ENCODE measurements at places on chromosomes 4 and X.

DNA sequence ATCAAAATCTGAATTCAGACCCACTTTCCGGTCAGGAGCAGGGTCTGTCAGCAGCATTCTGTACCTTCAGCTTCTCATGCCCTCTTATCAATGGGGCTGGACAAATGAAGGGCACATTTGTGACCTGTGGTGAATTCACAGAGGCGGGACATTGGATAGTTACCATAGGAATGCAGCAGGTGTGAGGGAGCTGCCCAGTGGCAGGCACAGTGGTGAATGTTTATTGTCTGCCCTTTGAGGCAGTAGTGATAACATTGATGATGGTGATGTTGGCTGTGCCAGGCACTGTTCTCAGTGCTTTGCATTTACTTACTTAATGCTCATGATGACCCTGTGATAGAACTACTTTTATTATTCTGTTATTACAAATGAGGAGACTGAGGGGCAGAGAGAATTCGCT, 101.2 kb upstream of the KIT start:
- no peak for DNase-seq

DNA sequence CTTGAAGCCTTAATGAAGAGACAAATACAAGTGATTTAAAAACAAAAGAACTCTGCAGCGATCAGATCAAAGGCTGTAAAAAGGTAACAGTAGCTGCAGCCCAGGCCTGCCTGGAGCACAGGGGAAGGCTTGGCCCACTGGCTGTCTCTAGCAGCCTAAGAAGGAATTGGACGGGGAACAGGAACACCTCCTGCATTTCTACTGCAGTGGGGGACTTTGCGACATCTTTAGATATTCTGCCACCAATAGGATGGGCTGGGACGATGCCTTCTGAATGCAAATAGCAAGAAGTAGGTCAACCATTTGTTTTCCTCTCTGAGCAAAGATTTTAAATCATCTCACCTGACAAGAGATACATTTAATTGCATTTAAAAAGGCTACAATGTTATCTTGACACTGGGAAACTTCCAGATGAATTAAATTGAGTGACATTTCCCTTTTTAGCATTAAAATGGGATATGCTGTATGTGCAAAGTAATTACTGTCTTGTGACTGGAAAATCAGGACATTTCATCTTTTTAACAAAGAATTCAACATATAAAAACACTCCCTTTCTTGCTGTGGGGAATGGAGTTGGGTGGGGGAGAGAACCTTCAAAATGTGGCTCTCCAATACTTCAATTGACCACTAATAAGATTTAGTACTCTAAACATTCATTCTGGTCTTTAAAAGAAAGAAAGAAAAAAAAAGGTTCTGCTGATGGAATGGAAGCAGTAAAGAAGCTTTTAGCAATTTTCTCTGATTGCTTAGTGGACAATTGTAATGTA, 70.0 kb downstream of the NYX start:
- no peak for DNase-seq

GRCh38 chr4:40253906-40254305, 57.1 kb downstream of the RHOH start:
- DNase-seq = no peak

DNA sequence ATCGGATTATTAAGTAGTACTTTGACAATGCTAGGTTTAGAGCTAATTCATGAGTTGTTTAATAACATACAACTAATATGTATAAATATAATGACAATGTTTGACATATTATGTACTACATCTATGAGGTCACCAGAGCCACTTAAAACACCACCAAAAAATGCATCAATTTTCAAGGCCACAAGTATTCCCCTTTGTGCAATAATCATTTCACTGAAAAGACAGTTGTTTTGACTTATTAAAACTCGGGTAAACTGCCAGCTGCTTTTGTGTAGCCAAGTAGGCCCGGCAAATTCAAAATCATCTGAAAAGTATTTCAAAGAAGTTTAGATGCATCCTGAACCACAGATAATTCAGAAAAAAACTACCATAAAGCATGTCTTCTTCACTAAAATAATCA, 48.7 kb downstream of the CLOCK start:
- no peak for DNase-seq

- DNase-seq = no peak
Measured at GRCh38 chrX:4710618-4711433, 997.4 kb upstream of the PRKX start.

- DNase-seq = no peak
Measured at GRCh38 chrX:44016906-44017305, 43.7 kb upstream of the NDP start.

GRCh38 chr4:181030961-181031360, 1212.2 kb upstream of the TENM3 start:
- DNase-seq = no peak

DNA sequence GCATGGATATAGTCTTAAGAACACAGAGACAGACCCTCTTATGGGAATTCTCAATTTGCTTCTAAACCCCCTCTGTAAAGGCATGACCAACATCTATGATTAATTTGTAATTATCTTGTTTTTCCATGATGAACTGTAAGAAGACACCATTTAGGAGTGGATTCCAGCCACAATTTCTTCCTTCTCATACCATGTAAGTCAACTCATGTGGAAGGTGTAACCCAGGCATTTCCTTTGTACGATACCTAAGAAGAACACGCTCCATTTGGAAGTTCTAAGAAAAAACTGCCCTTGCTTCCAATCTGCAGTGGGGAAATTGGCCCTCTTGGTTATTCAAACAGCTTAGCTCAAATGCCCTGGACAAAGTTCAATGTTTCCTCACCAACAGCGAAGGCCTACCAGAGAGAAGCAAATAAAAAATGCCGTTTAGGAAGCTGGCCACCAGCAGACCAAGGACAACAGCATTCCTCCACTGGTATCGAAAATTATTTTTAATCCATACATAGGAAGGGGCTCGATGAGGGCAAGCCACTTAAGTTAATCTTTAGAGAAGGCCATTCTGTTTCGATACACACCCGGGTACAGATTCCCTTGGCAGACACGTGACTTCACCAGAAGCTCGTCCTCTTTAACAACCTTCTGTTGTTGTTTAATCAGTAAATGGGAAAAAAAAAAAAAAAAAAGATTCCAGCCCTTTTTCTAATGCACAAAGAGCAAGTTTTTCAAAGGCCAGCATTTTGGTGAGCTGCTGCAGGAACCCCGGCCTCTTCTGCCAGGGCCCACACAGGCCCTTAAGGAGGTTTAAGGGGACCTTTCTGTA, 2.6 kb downstream of the DHRSX start:
- no peak for DNase-seq

DNA sequence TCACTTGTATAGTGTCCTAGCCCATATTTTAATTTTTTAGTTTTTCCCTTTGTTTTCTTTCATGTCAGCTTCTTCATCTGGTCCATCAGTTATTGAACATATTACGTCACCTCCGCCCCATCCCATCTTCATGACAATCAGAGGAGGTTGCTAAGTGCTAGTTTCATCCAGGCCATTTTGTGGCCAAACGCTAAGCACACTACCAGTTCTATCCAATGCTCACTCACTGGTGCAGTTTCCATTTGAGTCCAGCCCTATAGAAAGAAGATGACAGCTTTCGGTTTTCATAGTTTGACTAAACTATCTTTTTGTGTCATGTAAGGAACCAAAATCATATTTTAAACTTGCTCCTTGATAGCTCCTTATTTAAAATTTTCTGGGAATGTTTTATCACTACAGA, 304.2 kb downstream of the TENM3 start:
- no peak for DNase-seq

- DNase-seq = no peak
Measured at GRCh38 chr4:100900134-100900533, 382.3 kb upstream of the EMCN start.

DNA sequence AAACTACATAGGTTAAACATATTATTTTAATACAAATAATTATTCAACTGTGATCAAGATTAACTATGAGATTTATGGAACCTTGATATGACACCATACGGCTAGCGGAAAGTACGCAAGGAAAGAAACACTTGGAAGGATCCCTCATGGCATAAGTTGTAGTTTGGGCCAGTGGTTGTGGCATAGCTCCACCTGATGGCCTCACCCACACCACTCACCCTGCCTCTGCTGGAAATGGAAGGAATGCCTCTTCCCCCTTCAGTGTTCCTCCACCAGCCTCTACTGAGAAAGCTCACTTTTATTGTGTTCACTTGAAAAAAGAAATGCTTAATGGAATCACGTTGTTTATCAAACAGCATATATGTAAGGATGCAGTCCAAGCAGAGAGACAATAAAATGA, 86.4 kb downstream of the BMP15 start:
- no peak for DNase-seq
